Natural killer cell (primary cell): ENCODE measurements at places on chromosomes 3 and 15. TPM values are rescaled to one million over a fixed set of nuclear protein-coding genes. Genes with fewer than 3 reads are reported as not detected.

DNA sequence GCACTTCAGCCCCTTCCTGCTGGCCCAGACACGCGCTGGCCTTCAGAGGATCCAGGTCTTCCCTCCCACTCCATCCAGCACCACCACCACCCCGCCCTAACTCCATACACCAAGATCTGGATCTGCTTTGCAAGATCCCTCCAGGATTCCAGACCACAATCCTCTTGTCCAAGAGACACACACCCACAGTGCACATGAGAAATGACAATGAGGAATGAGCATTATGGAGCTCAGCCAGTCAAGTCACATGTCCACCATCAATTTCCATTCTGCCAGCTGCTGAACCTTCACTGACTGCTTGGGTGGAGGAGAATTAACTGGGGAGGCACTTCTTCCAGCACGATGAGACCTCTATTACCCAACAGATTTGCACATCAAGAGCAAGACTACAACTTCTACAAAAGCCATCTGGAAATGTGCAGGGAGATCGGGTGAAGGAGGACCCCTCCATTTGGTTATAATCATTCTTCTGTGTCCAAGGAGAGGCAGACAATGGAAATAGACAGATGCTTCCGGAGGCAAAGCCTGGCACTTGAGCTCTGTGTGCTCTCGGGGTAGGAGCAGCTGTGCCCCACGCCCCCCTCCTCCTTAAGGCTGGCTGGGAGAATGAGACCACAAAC lies 12.3 kb upstream of the SPATA12 start:
- DNase-seq = no peak

DNA sequence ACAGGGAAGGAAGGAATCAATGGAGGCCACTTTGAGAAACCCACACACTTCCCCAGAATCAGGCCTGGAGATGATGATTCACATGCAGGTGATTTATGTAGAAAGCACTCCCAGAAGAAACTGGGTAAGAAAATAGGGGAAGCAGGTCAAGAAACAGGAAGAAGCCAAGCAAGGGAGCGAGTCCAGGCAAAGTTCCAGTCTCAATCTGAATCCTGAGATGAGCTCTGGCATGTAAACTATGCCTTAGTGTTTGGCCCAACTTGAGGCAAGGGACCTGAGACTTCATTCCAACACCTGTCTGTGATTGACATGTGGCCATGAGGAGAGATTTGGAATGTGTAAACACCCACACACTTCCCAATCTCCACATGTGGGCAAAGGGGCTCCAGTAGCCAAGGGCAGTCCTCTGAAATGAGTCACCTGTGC lies 61.6 kb upstream of the CTNNB1 start:
- no peak for DNase-seq

WDR93 gene
- total RNA-seq = not detected

DNA sequence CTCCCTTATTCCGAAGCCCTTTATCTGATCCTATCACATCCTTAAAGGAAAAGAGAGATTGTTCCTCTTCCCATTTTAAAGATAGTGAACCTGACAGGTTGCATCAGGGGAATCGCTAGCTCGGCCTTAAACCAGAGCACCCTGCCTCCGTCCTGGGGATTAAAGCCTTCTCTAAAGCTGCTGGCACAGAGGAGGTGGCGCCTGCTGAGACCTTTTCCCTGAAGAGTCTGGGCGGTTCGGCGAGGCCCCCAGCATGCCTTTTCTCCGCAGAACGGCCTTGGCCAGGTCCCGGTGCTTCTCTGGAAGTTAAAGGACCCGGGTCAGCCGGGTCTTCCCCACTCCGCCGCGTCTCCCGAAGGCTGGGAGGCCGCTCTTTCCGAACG lies 593 bp downstream of the FAM219B start:
- DNase-seq = no peak

DNA sequence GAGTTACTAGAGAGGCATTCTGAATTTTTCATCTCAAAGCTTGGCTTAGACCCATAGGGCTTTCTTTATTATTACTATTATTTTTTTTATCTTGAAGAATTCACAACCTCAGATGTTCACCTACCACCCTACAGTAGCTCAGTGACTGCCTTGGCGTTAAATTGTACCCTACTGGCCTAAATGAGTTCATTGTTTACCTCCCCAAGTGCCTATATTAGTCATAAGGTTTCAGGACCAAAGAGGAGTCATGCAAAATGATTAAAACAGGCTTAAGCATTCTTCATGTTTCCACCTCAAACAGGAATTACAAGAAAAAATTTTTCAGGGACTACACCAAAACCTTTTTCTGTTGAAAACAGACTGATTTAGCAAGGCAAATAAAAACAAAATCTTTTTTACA lies 751.5 kb downstream of the SQOR start:
- DNase-seq = no peak

TP63 gene
- total RNA-seq = not detected

GRCh38 chr3:143718463-143718862 lies 129.8 kb downstream of the SLC9A9 start:
- no peak for DNase-seq

DNA sequence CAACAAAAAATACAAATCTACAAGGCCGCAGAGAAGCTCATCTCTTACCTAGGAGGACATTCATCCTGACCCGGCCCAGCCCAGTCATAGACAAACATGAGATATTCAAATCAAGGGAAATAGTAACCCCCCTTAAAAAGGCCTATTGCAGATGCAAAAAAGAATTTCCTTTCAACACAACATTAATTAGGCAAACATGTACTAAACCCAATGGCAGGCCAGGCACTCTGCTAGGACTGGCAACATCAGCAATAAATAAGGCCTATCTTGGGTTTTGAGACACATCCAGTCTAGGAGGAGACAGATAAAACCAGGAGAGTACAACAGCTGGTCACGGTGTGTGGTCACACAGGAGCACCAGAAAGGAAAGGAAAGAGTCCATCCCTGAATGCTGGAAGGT lies 61.4 kb downstream of the ADCY5 start:
- DNase-seq = no peak

DNA sequence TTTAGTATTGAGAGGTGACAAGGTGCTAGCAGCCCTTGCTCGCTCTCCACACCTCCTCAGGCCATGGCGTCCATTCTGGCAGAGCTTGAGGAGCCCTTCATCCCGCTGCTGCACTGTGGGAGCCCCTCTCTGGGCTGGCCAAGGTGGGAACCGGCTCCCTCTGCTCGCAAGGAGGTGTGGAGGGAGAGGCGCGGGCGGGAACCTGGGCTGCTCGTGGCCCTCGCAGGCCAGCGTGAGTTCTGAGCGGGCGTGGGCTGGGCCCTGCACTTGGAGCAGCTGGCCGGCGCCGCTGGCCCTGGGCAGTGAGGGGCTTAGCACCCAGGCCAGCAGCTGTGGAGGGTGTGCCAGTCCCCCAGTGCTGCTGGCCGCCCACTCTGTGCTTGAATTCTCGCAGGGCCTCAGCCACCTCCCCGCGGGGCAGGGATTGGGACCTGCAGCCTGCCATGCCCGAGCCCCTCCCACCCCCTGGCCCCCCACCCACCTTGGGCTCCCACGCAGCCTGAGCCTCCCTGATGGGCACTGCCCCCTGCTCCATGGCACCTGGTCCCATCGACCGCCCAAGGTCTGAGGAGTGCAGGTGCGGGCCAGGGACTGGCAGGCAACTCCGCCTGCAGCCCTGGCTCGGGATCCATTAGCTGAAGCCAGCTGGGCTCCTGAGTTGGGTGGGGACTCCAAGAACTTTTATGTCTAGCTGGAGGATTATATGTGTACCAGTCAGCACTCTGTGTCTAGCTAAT lies 785.2 kb downstream of the DIPK2A start:
- DNase-seq = no peak

ERC2 gene
- not detected for total RNA-seq

DNA sequence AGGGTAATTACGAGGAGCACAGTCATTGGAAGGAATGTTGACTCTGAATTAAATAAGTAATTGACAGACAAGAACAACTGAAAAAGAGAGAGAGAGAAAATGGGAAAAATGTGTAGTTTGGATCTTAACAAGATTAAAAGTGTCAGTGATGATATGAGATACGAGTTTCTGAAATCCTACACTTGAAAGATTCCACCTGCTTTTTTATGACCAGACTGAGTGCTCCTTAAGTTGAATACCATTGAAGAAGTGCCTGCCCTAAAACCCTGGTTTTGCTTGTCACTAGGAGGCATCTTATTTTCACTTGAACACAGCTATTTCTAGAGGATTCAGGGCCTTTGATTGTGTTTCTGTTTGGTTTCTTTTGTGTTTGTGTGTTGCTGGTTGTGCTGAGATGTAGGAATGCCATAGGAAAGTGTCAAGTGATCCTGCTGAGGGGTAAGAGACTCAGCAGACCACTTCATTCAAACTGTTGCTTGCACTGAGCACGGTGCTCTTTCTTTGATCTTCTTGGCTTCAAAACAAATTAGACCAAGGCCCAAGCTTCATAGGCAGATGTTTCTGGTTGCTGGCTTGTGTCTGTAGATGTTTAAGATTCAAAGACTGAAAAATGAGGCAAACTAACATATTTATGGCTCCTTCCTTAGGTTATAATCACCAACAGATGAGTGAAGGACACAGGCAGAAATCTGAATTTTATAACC lies 17.2 kb upstream of the ABHD10 start:
- no peak for DNase-seq

ESYT3 gene
- total RNA-seq = not detected

- no peak for DNase-seq
These were observed 138.9 kb upstream of the SGO1 start for GRCh38 chr3:20324664-20325478.

- DNase-seq = no peak
These were observed 7.0 kb upstream of the DMXL2 start for GRCh38 chr15:51629612-51630011.

- DNase-seq = no peak
These were observed 110.5 kb upstream of the ABHD17C start for GRCh38 chr15:80584561-80584964.

- DNase-seq = no peak
These were observed 17.8 kb upstream of the MAP4 start for GRCh38 chr3:48034000-48034516.

SETD2 gene
- total RNA-seq = 86.5 TPM

ARL6 gene
- 2.3 TPM for total RNA-seq

DNA sequence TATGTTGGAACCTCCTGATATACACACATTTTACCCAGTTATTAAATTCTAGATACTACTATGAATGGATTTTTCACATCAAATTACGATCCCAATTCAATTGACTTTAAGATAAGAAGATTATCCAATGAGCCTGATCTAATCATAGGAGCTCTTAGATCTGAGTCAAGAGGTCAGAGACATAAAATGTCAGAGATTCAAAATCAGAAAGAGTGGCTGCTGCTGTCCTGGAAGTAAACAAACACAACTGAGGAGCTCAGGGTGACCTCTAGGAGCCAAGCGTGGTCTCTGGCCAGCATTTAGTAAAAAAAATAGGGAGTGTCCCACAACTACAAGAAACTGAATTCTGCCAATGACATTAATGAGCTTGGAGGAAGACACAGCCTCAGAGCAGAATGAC lies 557.1 kb upstream of the CBLB start:
- no peak for DNase-seq

DNA sequence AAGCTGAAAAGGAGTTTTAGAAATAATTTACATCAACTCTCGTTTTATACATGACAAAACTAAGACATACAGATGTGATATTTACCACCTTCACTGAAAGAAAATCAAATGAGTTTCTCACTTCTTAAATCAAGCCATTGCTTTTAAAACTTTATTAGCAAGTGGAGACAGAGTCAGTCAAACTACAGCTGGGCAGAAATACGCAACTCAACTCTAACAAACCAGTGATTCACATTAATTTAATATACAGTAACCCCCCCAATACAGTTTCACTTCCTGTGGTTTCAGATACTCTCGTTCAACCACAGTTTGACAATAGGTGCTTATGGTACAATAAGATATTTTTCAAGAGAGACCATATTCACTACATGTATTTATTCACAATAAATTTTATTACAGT lies 477.1 kb downstream of the MAGI1 start:
- no peak for DNase-seq

GRCh38 chr3:128730471-128730870 lies 4.5 kb downstream of the RAB7A start:
- no peak for DNase-seq

DNA sequence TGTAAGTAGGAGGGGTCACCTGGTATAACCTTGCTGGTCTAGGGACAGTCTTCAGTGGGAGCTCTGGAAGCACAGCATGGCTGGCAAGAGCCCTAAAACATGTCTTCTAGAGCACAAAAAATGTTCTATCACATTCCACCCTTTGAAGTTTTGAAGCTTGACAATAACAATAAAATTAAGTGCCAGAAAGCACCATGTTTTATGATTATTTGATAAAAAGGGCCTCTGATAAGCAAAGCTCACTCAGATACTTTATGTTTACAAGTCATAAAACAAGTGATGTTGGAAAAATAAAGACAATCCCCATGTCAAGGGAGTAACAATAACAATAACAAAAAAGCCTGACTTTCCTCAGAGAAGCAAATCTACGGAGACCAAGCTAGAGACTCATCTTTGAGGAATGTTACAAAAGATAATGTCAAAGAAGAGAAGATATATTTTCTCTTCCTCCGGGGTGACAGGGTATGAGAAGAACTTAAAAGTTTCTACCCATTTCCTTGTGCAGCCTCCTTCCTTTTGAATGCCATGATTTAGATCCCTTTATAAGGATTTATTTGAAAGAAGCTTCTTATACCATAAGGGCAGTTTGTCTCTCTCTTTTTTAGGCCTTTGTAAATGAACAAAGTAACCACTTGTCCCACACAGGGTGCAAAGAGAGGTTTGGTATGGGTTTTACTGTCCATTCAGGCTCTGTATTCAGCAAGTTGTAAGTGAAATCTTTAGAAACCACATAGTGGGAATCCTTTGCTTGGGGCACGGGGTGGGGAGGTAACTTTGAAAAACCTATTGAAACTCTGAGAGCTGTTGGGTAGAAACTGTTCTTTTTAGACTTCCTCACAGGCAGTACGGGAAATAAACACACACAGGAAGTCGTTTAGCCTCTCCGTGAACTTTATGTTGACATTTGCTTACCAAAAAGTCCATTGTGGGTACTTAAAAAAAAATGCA lies 109.6 kb upstream of the RBMS3 start:
- no peak for DNase-seq

DNA sequence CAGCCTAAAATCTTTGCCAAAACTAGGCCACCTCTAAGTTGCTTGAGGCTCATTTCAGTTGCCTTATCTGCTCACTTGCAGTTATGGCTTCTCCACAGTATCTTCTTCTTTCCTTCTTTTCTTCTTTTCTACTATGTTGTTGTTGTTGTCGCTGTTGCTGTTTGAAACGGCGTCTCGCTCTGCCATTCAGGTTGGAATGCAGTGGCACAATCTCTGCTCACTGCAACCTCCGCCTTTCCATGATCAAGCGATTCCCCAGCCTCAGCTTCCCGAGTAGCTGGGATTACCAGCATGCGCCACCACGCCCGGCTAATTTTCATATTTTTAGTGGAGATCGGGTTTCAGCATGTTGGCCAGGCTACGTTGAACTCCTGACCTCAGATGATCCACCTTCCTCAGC lies 210.8 kb upstream of the NR2F2 start:
- no peak for DNase-seq

STRA6 gene
- not detected for total RNA-seq

GRCh38 chr3:28149960-28150359 lies 91.5 kb upstream of the CMC1 start:
- DNase-seq = no peak

DNA sequence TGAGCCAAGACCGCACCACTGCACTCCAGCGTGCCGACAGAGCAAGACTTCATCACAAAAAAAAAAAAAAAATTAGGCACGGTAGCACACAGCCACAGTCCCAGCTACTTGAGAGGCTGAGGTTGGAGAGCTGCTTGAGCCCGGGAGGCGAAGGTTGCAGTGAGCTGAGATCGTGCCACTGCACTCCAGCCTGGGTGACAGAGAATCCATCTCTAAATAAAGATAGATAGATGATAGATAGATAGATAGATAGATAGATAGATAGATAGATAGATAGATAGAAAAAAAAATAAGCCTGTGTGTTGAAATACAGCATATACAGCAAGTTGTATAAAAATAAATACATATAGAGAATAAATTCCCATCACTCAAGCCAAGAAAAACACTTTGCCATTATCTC lies 37.3 kb downstream of the PTH1R start:
- DNase-seq = no peak
